ENCODE measurements at places on chromosomes 5 and 9.

DNA sequence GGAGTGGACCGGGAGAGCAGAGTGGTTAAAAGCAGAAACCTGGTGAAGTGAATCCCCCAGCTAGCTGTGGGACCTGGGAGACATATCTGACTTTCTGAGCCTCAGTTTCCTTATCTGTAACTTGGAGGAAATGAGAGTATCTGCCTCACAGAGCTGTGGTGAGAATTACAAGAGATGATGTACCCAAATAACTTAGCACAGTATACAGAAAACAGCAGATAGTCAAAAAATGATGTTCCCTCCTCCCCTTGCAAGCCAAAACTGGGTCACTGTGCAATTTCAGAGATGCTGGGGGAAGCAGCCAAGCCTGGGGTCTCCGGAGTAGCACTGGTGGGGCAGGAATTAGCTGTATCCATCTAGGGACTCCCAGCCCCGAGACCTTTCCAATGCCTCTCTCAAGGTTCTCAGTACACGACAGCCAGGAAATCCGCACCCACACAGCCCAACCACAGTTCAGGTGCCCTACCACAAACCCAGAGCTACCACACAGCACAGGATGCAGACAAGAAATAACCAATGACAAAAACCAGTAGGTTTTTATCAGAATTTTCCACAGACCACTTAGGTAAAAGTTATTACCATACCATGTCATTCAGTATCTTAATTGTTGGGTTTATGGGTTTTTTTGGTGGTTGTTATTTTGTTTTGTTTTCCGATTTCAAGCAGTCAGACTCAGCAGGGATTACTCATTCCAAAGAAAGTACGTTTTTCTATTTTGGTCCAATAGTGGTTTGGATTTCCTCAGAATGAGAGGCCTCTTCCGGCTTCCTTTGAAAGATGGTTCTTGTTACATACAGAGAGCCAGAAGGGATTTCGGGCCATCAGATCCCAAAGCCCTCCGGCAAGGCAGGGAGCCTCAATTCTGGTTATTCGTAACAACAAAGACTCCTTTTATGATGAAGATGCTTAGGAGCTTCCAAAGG, 4.9 kb upstream of the HRH2 start:
- DNase-seq: no peak

DNA sequence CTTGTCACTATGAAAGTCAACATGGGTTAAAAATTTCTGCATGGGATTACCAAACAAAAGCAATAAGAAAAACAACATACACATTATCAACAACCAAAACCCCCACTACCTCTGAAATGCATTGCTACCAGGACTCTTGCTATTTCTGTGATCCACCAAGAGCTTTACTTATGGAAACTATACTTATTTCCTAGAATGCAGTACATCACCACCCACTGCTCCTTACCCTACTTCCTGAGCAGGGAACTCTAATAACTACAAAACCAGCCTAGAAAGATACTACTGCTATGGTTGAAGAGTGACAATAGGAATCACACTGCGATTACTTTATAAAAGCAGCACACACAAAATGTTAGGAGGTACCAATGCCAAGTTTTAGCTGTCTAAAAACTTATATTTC, 22.2 kb downstream of the LURAP1L start:
- no peak for DNase-seq

- DNase-seq: no peak
Observed at GRCh38 chr5:130545291-130545690, 619.8 kb downstream of the HINT1 start.

- DNase-seq: no peak
Observed at GRCh38 chr5:111574311-111574710, 62.0 kb upstream of the STARD4 start.

DNA sequence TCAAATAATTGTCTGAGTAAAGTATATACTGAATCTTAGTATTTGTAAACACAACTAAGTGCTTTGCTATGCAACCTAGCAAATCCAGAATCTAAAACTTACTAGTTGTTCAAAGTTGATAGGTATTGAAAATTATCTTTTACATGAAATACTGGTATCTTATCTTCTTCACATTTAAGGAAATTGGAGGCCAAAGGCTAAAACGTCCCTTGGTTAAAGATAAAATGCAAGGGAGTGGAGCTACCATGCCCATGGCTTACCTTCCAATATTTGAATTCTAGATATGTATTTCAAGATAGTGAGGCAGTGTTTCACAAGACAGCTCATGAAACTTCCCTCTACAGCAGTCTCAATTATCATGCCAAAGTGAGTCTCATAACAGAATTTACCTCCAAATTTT, 373.5 kb downstream of the KIAA0825 start:
- DNase-seq: no peak

DNA sequence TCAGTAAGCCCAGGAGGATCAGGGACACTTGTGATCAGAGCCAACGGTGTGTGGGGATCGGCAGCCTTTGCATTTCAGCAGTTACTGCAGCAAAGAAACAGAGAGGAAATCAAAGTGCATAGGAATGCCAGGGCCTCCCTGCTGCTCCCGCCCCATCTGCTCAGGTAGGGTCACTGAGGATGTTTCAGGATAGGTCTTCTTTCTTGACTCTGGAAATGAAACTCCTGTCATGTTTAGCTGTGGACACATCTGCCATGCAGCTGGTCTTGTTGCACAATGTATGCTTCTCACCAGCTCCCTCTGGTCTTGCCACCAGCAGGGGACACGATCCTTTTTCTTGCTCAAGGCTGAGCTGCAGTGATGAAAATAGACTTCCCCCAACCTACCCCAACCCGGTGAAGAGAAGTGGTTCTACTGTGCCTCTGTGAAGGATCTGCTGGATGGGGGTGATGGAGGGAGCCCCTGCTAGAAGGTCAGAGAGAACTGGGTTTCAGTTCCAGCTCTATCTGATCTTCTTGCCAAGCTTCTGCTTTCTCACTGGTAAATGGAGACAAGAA, 185.2 kb upstream of the KLF4 start:
- no peak for DNase-seq

All from AG04449 (cell line).